AG10803 (cell line): ENCODE measurements at places on chromosomes 7 and 10.

DNA sequence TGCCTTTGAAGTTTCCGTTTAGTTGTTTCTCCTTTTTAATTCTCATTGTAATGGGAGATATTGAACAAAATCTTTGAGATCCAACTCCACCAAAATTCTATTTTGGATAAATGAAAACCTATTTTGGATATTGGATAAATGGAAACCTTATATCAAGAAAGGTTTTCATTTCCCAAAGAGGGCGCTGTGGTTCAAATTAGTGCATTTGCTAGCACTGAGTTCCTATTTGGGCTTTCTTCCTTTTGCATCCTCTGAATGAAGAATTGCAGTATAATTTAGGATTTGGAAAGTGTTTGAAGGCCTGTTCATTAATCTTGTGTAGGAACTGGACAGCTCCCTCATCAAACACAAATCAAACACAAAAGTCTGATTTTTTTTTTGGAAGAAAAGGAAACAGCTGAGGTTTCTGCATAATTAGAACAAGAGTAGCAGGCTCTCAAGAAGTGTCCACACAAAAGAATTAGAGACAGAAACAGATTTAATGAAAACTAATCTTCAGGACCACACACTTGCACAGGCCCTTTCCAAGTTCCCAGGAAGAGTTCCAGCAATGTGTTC, 80.8 kb upstream of the KLF14 start:
- peak; percentile 52 for DNase-seq

DNA sequence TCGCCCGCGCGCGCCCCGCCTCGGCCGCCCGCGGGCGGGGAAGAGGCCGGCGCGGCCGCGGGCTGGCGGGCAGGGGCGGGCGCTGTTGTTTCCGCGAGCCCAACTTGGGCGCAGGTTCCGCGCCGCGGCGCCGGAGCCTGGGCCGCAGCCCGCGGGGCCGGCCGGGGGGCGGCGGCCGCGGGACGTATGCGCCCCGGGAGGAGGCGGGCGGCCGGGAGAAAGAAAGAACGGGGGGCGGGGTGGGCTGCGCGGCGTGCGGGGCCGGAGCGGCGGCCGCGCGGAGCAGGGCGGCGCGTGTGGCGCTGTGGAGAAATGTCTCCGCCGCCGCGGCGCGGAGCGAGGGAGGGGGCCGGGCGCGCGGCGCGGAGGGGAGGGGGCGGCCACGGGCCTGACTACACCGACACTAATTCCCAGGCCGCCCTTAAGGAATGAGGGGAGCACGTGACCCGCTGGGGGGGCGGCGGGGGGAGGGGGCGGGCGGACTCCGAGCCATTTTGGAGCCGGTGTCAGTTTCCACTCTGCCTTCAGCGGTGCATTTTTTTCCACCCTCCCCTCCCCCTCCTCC, at the start of gene BMI1:
BMI1 (plus strand) TSS at position 509 of the 565 bp plus-strand sequence. CDS start 5,351 bp downstream, outside the sequence.
- peak; percentile 75 for DNase-seq

- no peak for DNase-seq
Observed at GRCh38 chr10:110529596-110530011, 31.9 kb downstream of the DUSP5 start.

DNA sequence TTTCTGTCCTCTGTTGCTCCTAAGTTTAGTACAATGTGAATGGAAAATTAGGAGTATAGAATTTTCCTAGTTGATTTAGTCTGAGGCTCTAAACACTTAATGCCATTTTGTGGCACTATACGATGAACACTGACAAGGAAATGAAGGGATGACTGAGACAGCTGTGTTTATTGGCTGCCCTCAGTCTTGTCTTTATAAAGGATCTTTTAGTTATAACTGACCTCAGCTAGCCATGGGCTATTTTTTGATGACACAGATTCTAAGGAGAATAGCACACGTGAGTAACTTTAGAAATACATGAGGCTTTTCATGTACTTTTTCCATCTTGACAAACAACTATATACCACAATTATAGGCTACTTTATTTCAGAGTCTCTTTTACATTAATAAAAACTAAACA, 113.7 kb downstream of the PRKG1 start:
- no peak for DNase-seq

GRCh38 chr7:131466735-131467365, 89.6 kb downstream of the PODXL start:
- no peak for DNase-seq

GRCh38 chr10:120824881-120825309, 26.3 kb upstream of the WDR11 start:
- peak; percentile 4 for DNase-seq

GRCh38 chr7:48141521-48141920, 29.7 kb upstream of the ABCA13 start:
- no peak for DNase-seq

GRCh38 chr10:83374741-83375140, 764.6 kb upstream of the GHITM start:
- no peak for DNase-seq

GRCh38 chr7:155685070-155685790, 40.8 kb downstream of the RBM33 start:
- DNase-seq: no peak
